Fibroblast of villous mesenchyme (primary cell): ENCODE measurements at places on chromosomes 6 and 20. TPM values are rescaled to one million over a fixed set of nuclear protein-coding genes. Genes with fewer than 3 reads are reported as not detected.

DNA sequence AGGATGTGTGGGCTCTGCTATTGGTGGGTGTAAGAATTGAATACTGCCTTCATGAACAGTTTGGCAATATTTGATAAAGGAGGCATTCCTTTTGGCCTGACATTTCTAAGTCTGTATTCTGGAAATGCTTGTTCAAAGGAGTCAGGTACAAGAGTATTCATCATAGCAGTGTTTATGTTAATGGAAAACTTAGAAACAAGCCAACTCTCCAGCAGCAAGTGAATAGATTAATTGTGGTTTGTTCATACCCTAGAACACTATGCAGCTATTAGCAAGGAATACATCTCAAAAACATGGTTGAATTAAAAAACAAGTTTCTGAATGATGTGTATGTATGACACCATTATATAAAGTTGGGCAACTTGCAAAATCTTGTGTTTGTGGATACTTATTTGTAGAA lies 195.8 kb downstream of the ZFAND3 start:
- no peak for DNase-seq

Gene MICB
- 15.5 and 30.7 TPM in 2 replicates for total RNA-seq

DNA sequence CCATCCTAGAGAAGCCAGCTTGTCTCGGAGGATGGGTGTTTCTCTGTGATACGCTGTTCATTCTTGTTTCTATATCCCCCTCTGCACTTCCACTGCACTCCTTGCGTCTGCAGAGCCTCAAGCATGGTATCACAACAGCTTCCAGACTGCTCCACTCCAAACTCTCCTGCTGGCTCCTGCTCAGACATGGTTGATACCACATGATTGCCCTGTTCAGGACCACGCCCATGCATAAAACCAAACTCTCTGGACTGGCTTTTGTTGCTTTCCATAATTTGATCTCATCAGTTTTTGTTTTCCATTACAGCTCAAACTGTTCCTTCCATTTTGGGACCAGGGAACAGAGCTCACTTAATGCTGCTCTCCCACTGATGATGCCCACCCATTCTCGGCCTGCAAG lies 30.0 kb upstream of the SMIM29 start:
- DNase-seq = no peak

Gene SLC22A7
- not detected in 2 replicates for total RNA-seq

- no peak for DNase-seq
Observed at GRCh38 chr6:6925391-6926164, 182.2 kb upstream of the RREB1 start.

Gene BNIP5
- total RNA-seq = not detected in 2 replicates

- no peak for DNase-seq
Observed at GRCh38 chr6:170444811-170445211, 108.3 kb downstream of the PSMB1 start.

Gene LRRN4
- under 0.01 TPM in 1 of 2 replicates, not detected in the other for total RNA-seq

Gene HRH3
- total RNA-seq = not detected in 2 replicates

DNA sequence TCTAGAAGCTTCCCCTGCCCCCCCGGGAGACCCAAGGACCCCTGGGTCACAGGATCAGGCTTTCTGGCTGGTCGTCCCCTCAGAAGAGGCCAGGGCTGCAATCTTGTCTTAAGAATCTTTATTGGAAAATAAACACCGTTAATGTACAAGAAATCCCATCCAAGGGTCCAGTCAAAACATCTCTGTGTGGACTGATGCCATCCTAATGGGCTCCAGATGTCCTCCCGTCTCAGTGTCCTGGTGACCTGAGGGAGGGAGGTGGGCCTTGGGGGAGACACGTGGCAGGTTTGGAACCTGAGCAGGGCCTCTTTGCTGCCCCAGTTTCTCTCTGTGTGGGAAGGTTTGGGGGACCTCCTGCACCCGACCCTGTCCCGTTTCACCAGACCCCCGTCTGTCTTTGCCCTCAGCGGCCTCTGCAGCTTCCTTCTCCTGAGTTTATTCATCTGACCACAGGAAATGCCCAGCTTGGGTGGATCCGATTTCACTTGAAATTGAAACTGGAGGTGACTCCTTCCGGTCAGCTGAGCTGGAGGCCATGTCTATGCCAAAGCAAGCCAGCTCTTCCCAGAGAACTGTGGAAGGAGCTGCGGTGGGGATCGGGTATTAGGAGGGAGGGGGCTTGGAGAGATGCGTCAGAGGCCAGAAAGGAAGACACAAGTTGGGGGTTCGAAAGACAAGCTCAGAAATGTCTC lies 75.1 kb downstream of the SLC2A10 start:
- peak; percentile 19 for DNase-seq

Gene OTOR
- not detected in 2 replicates for total RNA-seq

GRCh38 chr6:90425161-90425641 lies 128.6 kb upstream of the BACH2 start:
- DNase-seq = no peak

DNA sequence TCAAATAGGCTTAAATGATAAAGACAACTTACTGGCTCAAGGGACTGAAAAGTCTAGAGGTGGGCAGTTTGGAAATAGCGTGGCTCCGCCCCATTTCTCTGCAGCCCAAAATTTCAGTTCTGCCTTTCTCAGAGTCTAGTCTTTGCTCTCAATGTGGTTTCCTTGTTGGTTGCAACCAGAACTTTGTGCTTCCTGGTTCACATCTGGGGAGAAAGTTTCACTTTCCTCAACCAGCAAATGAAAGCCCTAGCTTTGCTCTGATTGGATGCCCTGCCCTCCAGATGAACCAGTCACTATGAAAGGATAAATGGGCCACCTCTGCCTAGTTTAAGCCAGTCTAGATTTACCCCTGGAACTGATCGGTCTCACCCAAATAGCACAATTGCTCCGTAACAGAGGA lies 14.9 kb downstream of the SYCP2L start:
- DNase-seq = no peak
